Activated T-helper 1 cell treated with Interleukin-2 at 50 U/mL for 16 hours (primary cell): ENCODE measurements at places on chromosomes 2 and 18.

GRCh38 chr2:215979620-215980019 is 33.7 kb downstream of the MREG start:
- no peak for DNase-seq

- DNase-seq: no peak
Measured at GRCh38 chr2:11540148-11540995, 6.5 kb downstream of the GREB1 start.

- DNase-seq: no peak
Measured at GRCh38 chr2:231545105-231545902, 15.1 kb upstream of the NMUR1 start.

- DNase-seq: no peak
Measured at GRCh38 chr2:48756289-48756688, 765 bp upstream of the LHCGR start.

GRCh38 chr18:36297417-36298125 is at the start of gene FHOD3:
TSS of gene FHOD3 (plus strand) at chr18:36297713. CDS start at chr18:36297836, 123 bp downstream.
- no peak for DNase-seq

DNA sequence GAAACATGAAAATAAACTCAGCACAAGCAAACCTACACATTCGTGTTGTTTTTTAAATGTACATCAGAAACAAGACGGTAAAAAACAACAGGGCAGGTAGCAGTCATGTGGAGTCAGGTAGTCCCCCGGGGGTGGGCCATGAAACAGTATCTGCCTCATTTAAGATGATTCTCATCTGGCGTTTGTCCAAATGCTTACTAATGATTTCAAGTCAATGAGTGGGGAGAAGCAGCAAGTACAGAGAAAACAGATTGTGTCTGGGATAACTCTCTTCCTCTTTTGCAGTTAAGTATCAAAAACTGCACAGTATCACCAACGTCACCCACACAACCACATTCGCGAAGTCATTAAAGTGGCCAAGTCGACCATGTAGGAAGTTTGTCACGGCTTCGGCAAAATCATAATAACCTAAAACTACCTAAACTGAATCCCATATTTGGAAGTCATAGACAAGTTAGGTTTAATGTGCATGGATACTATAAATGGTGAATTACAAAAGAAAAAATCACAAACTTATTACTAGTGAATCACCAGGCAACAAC is 1.3 kb downstream of the LAPTM4A start:
- DNase-seq: no peak

- no peak for DNase-seq
Measured at GRCh38 chr18:49548229-49548636, 13.6 kb upstream of the LIPG start.

GRCh38 chr2:162828545-162828944 is 10.0 kb downstream of the KCNH7 start:
- DNase-seq: no peak

GRCh38 chr2:15665943-15666460 is 74.3 kb downstream of the DDX1 start:
- no peak for DNase-seq

DNA sequence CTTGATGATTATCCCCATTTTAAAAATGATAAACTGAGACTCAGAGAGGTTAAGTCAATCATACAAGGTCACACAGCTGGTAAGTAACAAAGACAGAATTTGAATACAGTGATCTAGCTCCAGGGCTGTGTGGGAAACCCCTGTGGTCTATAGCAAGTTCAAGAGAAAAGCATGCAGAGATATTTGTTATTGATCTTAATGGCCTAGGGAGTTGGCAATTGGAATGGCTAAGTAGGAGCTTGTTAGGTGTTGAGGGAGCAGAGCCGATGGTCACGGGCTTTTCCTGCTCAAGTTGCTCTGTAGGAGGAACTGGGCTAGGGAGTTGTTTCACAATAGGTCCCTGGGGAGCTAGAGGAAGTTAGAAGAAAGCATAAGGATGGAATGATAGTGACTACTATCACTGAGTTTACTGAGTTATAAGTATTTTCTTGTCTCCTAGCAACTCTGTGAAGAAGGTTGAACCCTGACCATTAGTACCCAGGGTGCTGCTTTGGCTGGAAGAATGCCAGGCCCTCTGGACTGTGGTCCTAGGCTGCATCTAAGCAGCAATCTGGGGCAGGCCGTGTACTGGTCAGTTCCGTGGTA is 30.0 kb downstream of the RNF125 start:
- DNase-seq: no peak

- DNase-seq: no peak
Measured at GRCh38 chr18:43314941-43315340, 37.7 kb upstream of the SYT4 start.

GRCh38 chr2:41948397-41948763 is 99.4 kb upstream of the PKDCC start:
- no peak for DNase-seq

GRCh38 chr18:80109676-80110078 is 615 bp downstream of the ADNP2 start:
- DNase-seq: no peak

- no peak for DNase-seq
Measured at GRCh38 chr2:158775273-158776027, 19.7 kb upstream of the DAPL1 start.

GRCh38 chr2:253202-253638 is 10.6 kb downstream of the SH3YL1 start:
- DNase-seq: no peak
